ENCODE measurements at places on chromosomes 11 and 22.

GRCh38 chr11:131762346-131763110 is 392.1 kb downstream of the NTM start:
- DNase-seq: no peak

DNA sequence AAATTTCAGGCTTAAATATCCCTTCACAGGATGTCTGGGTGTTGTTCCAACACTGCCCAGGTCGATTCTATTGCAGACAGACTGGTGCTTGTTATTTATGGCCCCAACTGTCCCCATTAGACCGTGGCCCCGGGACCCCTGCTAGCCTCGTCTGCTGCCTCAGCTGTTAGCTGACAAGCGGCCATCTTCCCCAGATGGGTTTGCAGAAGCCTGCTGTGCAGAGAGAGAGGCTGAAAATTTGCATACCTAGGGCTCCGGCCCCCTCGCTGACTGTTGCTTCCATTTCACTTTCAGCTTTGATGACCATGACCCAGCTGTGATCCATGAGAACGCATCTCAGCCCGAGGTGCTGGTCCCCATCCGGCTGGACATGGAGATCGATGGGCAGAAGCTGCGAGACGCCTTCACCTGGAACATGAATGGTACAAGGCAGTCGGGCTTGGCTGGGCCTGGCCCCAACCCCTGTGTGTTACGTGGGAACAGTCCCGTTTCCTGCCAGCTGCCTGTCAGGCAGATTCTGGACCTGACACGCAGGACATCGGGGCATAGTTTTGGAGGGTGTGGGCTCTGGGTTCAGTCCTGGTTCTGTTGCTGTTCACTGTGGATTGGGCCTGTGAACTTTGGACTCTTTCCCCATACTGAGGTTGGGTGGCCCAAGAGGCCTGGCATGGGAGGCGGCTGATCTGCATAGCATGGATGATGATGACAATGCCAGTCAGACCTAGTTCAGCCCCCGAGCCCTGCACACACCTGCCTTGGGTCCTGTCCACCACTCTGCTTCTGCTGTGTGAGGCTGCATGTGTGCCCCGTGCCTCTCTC is 16.4 kb downstream of the SMARCB1 start:
- DNase-seq: no peak

GRCh38 chr11:33344611-33345010 is 87.4 kb downstream of the HIPK3 start:
- DNase-seq: no peak

GRCh38 chr11:12914400-12914912 is 94.7 kb upstream of the RASSF10 start:
- no peak for DNase-seq

GRCh38 chr11:106381895-106382294 is 304.4 kb downstream of the AASDHPPT start:
- DNase-seq: no peak

All from CD4-positive, alpha-beta T cell treated with Interferon alpha-2 for 1 hour (primary cell).